NCI-H1105 treated with DMSO at 0.1 percent for 48 hours (cell line): ENCODE measurements at places on chromosomes 6 and 20.

DNA sequence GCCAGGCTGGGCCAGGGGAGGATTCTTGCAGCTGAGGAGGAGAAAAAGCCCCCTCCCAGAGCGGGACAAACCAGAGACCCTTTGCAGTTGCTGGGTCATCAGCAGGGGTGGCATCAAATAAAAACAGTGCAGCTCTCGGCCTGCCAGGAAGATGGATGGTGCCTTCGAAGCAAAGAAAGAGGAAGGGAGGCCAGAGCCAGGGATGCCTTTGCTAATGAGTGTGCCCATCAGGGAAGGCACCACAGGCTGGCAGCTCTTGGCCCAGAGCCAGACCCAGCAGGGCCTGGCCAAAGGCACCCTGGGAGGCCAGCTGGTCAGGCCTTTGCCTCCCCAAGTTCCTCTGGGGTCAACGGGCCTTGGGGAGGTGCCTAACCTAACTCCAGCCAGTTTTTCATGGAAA, 26.3 kb upstream of the ZNF318 start:
- DNase-seq, result no peak

GRCh38 chr6:44272999-44273566, 2.8 kb downstream of the TMEM151B start:
- DNase-seq, result no peak

DNA sequence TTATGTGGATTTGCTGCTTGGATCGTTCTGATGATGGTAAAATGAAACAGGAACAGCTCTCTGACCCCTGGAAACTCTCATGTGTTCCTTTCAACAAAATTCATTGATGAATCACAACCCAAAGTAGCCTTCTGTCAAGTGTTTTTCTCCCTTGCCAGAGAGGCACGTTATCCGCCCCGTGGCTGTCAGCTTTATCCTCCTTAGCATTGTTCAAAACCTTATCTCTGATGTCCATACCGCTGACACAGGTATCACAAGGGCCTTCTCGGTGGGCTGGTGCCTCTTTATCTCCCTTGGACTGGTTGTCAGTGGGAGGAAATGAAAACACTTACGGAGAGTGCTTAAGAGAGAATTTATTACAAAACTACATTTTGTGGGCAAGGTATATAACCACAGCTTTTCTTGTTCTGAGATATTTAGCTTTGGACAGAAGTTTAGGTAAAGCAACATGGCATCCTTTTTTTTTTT, 84.9 kb downstream of the TIAM2 start:
- no peak for DNase-seq

DNA sequence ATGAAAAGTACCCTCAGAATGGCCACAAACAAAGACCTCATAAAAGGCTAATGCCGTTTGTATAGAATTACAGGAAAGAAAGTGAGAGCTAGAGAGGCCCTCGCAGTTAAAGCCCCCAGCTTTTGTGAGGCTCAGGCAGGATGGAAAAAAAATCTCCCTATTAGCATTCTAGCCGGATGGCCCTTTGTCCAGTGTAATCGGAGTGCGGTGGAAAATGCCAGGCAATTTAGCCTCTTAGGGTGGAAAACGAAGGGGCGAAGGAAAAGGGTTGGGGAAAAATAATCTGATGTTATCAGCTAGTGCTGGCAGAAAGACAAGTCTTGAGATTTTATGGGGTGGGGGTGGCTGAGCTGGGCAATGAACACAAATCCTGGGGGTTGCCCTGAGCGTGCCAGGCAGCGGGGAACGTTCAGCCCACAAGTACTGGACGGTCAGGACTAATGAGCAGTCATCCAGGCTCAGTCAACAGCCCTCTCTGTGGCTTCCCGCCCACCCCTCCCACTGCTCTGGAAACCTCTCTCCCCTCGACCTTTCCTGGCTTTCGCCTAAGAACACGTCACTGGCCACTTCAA, 92.4 kb downstream of the PSMG4 start:
- DNase-seq, result peak; percentile 68

DNA sequence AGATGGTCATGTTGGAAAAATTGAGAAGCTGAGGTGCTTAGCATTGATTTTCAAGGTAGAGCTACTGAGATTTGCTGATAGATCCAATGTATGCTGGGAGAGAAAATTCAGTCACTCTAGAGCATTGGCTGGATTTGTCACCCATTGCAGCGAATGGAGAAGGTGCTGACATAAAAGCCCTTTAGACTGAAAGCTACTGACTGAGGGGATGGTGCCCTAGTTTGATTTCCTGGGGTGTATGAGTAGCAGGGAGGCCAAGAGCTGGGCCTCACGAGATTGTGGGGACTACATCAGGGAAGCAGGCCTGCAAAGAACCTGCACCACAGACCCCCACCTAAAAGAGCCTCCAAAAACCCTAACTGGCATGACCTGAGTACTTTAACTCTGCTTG, 23.9 kb upstream of the PRND start:
- no peak for DNase-seq

- no peak for DNase-seq
These were observed 147.1 kb downstream of the TAF4 start for GRCh38 chr20:61918548-61918947.

- no peak for DNase-seq
These were observed 2.8 kb upstream of the KCNQ2 start for GRCh38 chr20:63475209-63475608.

DNA sequence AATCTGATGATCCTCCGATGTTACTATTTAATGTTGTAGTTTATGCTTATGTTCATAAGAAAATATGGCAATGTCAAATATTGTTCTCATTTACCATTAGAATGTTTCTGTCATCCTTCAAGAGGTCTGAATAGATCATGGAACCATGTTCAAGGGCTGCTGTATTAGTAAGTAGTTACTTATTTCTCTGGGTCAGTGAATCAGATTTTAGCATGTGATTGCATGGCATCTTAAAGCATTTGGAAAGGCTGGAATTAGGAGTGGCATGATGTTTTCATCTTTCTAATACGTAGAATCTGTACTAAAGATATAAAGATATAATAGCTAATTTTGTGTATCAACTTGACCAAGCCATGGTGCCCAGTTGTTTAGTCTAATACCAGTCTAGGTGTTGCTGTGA, 40.5 kb upstream of the NKX2-4 start:
- no peak for DNase-seq

DNA sequence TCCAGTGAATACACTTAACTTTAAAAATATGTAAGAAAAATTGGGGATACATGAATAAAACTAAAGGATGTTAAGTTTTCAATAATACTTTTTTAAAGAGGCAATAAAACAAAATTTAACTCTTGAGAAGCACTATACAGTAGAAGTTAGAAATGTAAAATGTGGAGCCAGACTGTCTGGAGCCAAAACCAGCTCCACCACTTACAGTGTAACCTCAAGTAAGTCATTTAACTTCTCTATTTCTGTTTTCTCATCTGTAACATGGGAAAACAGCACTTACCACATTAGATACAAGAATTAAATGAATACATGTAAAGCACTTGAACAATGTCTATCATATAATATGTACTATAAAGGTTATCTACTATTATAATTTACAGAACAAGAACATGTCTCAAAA, 6.7 kb downstream of the ATG5 start:
- peak; percentile 76 for DNase-seq
